ENCODE measurements at places on chromosomes 6 and 20.

DNA sequence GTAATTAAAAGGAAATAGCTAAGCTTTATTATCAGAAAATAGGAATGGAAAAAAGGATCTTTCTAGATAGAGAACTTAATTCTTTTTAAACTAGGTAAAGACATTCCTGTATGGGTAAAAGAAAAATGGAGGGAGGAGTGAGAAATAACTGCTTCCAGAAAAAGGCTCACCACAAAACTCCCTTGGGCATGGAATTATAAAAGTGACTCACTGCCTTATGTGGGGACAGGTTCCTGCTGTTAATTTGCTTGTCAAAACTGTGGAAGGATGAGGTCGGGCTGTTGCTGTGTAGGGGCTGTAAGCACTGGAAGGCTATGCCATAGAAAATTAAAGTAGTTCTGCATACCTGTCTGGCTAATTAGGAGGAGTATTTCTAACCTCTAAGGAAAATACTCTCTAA, 158.7 kb downstream of the UBE3D start:
- DNase-seq = no peak

- no peak for DNase-seq
Observed at GRCh38 chr6:28816909-28817807, 106.6 kb downstream of the TRIM27 start.

DNA sequence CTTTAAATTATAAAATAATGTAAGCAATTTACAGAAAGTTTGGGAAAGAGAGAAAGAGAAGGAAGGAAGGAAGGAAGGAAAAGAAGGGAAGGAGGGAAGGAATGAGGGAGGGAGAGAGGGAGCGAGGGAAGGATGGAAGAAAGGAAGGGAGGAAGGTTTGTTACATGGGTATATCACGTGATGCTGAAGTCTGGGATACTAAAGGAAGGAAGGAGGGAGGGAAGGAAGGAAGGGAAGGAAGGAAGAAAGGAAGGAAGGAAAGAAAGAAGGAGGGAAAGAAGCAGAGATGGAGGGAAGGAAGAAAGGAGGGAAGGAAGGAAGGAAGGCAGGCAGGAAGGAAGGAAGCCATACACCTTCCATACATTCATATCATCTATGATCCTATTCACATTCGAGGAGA, 48.9 kb upstream of the GCM1 start:
- DNase-seq = no peak

GRCh38 chr6:3809982-3810381, 39.2 kb upstream of the FAM50B start:
- DNase-seq = no peak

DNA sequence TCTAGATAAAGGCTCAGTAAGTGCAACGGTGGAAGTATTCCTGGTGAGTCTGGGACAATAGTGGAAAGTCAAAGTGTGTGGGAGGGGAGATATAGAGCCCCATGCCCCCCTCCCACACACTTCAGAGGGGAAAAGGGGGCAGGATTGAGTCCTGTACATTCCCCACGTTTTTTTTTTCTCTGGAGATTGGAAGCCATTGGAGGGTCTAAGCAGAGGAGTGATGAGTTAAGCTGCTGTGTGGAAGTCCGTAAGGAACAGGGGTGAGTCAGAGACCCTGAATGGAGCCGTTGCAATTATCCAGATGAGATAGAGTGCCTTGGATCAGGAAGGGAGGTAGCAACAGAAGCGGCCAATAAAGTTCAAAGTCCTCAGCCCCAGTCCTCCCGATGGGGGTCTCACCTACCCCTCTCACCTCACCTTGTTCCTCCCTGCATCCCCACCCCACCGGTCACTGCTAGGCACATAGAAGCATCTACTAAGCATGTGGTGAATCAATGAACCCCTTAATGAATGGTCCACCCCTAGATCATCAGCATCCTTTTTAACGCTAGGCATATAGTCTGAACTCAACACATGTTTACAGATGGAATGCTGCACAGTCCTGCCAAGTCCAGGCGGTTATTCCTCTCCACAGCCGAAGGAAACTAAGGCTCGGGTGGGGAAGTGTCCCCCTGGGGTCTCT, 662 bp upstream of the SLC9A8 start:
- DNase-seq = no peak

- no peak for DNase-seq
Observed at GRCh38 chr6:157673596-157673995, 149.4 kb upstream of the SNX9 start.

GRCh38 chr20:62025832-62026563, 39.7 kb downstream of the TAF4 start:
- DNase-seq = no peak

DNA sequence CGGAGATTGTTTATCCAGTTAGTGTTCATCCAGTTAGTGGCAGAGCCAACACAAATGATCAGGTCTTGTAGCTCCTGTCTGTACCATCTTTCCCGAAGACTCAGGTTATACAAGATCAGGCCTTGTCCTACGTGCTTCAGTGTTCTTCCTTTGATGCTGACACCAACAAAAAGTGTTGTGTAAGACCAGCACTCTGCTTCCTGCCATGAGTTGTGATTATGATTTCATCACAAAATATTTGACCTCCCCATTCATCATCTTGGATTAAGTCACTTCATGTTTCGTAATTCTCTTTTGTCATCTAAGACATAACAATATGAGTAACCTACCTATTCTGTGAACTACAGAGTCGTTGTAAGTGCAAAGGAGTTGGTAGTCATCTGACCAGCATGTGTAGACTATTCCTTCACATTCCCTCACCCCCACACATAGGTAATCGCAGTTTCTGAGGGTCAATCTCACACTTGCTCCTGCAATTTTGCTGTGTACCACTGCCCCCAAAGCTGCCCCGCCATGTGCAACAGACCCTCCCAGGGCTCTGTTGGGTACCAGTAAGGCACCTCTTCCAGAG, 135.6 kb upstream of the SLC22A23 start:
- no peak for DNase-seq

- DNase-seq = no peak
Observed at GRCh38 chr20:48735112-48735511, 92.7 kb downstream of the PREX1 start.

- no peak for DNase-seq
Observed at GRCh38 chr20:4109307-4109940, 94.1 kb upstream of the RNF24 start.

- no peak for DNase-seq
Observed at GRCh38 chr20:44566018-44566417, 16.4 kb upstream of the PKIG start.

GRCh38 chr6:71675386-71675785, 211.0 kb upstream of the RIMS1 start:
- no peak for DNase-seq

DNA sequence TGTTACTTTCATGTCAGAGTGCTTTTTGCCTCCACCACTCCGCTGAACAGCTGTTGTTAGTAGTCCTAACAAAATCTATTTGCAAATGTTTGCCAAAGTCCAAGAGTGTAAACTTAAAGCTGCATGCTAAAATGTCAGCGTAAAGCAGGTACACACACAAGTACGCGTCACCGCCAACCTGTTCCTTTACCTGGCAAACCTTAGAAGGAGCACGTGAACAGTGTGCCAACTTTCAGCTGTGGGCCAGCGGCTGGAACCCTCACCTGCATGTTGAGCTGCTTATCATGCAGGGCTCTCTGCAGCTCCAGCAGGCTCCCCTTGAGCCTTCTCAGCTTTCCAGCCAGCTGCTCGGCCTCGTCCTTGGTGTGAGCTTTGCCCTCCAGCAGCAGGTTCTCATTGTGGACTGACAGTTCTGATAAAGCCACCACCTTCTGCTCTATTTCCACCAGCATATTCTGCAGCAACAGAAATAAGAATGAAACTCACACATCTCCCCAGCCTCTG, 359.3 kb downstream of the SYNE1 start:
- DNase-seq = no peak

DNA sequence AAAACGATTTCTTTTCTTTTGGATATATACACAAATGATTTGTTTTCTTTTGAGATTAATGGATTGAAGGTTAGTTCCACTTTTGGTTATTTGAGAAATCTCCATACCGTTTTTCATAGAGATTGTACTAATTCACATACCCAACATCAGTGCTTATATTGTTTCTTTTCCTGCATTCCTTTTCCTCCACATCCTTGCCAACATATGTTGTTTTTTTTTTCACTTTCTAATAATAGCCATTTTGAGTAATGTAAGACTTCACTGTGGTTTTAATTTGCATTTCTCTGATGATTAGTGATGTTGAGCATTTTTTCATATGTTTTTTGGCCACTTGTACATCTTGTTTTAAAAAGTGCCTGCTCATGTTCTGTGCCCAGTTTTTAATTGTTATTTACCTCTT, 846.4 kb upstream of the EYS start:
- DNase-seq = no peak

- no peak for DNase-seq
Observed at GRCh38 chr6:145312481-145312880, 422.8 kb downstream of the EPM2A start.

DNA sequence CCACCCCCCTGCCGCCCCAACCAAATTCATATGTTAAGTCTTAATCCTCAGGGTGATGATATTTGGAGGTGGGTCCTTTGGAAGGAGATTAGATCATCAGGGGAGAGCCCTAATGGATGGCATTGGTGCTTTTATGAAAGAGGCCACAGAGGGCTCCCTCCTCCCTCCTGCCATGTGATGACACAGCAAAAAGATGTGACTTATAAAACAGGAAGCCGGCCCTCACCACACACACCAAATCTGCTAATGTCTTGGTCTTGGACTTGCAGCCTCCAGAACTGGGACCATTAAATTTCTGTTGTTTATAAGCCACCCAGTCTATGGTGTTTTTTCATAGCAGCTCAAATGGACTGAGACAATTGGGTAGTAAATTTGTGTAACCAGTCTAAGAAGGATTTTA, 176.3 kb downstream of the ADGRG6 start:
- DNase-seq = no peak

DNA sequence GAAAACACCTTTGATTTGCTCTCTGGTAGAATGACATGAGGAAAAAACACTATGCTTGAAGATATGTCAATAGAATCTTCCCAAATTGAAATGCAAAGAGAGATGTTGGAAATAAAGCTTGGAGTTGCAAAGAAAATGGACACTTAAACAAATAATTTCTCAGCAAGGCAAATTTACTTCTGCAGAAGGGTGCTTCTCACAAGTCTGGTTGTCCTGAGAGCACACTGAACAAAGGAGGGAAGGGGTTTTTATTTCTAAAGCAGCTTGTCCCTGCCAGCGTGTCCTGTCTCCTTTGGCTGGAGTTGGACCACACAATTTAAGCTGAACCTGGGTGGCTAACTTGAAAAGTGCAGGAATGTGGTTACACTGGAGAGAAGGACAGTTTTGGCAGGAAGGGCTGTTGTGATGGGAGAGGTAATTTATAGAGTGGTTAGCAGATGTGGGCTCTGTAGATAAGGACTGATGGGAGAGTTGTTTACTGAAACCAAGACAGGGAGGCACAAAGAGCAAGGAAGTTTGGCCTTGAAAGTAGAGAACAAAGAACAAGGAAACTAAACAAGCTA, 454.6 kb upstream of the EYS start:
- no peak for DNase-seq

GRCh38 chr6:90982051-90982450, 395.2 kb upstream of the MAP3K7 start:
- DNase-seq = no peak

DNA sequence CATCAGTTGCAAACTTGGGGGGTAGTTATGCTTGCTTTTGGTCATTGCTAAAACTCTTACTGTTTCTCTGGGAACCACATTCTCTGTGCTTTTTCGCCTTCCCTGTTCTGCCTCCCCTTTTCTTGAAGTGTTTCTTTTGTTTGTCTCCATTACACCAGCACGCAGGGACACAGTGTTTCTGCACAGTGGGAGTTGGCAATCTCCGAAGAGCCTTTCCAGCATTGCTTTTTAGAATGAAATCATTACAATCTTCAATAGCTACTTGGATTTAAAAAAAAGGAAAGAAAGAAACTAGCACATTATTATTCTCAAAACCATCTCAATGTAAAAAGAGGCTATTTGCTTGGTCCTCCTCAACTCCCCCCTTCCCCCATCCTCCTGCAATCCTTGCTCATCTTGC, 536.7 kb upstream of the MMS22L start:
- DNase-seq = no peak

GRCh38 chr6:43171707-43172103, 636 bp downstream of the SRF start:
- DNase-seq = no peak

DNA sequence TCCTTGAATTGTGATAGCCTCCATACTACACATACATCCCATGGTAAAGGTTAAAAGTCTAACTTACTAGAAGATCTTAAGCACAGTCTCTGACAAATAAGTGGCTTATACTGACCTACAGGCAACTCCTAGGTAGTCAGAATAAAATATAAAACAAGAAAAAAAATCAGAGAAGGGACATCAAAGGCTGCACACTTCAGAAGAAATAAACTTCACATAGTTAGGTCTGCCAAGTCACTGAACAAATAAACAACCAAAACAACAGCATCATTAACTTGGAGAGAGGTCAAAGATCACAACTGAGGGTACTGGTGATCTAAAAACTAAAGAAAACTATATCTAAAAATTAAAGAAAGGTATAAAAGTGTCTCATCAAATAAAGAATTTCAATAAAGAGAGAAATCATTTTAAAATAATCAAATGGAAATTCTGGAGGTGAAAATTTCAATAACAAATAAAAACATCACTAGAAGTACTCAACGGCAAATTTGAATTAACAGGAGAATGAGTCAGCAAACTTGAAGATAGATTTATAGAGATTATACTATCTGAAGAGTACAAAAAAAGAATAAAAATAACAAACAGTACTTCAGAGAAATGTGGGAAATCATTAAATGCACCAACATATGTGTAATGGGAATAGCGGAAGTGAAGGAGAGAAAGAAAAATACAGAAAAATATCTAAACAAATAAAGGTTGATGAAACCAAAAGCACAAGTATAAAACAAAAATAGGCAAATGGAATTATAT, 88.0 kb upstream of the UST start:
- no peak for DNase-seq

DNA sequence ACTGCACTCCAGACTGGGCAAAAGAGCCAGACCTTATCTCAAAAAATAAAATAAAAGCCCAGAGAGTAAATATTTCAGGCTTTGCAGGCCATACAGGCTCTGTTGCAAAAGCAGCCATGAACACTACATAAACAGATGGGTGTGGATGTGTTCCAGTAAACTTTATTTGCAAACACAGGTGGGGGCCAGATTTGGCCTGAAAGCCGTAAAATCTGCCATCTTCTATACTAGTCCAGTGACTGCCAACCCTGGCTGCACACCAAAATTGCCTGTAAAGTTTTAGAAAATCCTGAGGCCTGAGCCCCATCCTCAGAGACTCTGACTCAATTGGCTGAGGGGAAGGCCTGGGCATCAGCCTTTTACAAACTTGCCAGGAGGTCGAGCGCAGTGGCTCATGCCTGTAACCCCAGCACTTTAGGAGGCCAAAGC, 103.6 kb downstream of the ZMYND8 start:
- DNase-seq = no peak

DNA sequence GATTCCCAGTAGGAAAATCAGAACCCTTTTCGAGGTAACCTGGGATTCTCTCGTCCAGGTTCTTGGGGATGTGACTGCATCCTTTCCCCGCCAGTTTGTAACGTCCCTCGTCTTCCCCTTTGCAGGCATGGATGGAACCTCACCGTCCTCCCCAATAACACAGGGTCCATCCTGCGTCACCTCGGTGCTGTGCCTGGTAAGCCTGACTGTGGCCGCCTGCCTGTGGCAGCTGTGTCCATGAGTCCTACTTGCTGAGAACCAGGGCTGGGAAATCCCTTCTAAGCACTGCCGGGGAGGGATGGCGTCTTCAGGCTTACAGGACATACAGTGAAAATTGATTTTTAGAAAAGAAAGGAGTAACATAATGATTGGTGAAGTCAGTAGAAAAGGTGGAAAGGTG, 155.6 kb downstream of the DTNBP1 start:
- no peak for DNase-seq

GRCh38 chr6:68572525-68572924, 62.6 kb upstream of the ADGRB3 start:
- DNase-seq = no peak

- DNase-seq = no peak
Observed at GRCh38 chr6:112149236-112149635, 61.8 kb downstream of the FAM229B start.
